Glutamatergic neuron (in vitro differentiated cells): ENCODE measurements at places on chromosomes 16 and 17.

DNA sequence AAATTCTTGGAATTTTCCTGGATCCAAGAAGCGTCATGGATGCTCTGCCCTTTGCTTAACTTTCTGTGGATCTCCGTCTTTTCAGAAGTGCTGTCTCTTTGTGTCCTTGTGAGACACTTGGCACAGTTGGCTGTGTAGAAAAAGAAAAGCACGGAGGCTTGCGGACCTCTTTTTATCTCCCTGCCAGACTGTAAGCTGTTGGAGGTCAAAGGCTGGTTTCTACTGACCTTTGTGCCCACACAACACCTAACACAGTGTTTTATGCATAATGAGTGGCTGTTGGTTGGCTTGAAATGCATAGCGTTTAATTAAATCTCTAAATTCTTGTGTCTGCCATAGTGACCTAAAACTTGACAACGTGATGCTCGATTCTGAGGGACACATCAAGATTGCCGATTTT, 75.7 kb upstream of the CACNG3 start:
- no peak for DNase-seq

- no peak for DNase-seq
Measured at GRCh38 chr17:1134634-1135324, 45.0 kb downstream of the ABR start.

DNA sequence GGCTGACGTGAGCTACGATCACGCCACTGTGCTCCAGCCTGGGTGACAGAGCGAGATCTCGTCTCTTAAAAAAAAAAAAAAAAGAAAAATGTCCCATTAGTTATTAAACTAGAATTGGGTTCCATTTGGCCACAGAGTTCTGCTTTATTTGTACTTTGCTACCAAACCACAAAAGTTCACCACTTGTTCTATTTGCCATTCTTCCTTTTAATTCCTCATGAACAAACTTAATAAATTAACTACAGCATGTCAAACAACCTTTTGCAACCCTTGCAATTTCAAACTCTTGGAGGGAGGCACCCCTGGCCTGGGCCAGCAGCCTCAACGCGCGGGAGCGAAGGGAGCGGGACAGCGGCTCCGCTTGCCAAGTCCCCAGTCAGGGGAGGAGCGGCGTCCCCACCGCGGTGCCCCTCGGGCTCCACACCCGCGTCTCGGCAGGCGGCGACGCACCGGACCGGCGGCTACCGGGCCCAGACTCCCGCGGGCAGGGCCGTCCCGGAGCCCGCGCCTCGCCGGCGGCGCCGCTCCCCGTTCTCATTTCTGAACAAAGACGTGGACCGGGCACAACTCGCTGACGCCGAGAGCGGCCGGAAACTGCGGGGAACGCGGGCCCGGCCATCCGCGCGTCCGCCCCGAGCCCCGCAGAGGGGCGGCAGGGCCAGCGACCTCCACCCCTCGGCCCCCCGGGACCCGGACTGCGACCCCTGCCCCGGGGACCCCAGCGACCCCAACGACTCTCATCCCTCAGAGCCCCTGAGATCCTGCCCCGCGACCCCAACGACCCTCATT, 775 bp downstream of the CYTH1 start:
- DNase-seq, result peak; percentile 70

- no peak for DNase-seq
Measured at GRCh38 chr17:31838636-31839225, 20.3 kb downstream of the COPRS start.

DNA sequence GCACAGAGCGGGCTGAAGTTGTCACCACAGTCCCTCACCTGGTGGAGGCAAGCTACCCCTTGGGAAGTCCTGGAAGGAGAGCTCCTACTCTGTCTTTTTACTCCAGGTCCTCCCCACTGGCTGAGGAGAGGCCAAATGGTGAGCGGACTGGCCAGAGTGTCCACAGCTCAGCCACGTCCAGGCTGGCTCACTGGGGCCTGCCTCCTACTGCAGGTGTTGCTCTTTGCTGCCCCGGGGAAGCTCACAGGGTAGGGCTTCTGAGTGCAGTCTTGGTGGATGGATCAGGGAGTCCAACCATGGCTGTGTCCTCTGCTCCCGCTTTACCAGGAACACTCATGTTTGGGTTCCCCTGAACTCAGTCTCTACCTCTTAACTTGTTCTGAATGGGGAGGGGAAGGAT, 2.7 kb downstream of the B9D1 start:
- DNase-seq, result no peak

GRCh38 chr17:17372856-17373520, 69.8 kb downstream of the NT5M start:
- DNase-seq, result peak; percentile 3

GRCh38 chr17:68344701-68345136, 53.4 kb downstream of the ARSG start:
- DNase-seq, result no peak

DNA sequence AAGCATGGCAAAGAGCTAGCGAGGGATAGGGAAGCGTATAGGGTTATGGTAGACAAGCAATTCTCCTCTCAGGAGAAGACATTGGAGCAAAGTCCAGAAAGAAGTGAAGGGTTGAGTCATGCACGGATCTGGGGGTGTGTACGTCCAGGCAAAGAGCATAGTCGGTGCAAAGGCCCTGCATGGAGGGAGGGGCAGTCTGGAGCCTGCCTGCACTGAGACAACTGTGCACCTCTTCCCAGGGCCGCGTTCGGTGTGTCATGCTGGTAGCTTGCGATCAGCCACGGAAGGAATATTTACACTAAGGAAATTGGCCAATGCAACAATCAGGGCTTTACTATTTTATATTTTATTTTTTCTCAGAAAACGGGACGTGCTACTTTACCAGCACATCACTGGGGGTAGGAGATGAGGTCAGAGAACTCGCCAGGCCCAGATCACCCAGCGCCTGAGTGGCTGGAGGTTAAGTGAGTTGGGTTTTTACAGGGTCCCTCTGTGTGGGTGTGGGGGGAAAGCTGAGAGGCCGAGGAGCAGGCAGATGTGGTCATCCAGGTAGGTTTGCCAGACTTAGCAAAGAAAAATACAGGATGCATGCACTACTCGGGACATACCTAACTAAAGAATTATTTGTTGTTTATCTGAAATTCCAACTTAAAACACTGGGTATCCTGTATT, 6.7 kb upstream of the B9D1 start:
- no peak for DNase-seq

DNA sequence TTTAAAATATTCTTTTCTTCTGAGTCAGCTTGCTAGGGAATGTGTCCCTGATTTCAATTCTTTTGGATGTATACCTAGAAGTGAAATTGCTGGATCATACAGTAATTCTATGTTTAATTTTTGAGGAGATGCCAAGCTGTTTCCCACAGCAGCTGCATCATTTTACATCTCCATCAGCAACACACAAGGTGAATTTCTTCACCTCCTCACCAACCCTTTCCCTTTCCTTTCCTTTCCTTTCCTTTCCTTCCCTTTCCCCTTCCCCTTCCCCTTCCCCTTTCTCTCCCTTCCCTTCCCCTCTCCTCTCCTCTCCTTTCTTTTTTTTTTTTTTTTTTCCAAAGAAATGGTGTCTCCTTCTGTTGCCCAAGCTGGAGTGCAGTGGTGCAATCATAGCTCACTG, 45.4 kb upstream of the BRD7 start:
- no peak for DNase-seq

DNA sequence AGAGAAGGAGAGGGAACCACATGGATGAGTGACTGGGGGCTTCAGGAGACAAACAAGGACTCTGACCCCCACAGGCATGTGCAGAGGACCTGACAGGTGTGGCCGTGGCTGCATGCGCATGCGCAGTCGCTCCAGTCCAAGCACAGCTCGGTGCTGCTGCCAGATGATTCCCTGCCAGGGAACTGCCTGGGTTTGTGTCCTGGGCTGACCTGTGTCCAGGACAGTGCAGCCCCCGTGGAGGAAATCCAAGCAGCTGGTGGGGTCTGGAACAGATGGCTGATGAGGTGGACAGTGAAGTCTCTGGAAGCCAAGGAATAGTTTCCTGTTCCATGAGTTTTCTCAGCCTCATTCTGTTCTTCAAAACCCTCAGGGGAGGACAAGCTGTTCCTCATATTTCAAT, 27.3 kb downstream of the LASP1 start:
- DNase-seq, result peak; percentile 40

DNA sequence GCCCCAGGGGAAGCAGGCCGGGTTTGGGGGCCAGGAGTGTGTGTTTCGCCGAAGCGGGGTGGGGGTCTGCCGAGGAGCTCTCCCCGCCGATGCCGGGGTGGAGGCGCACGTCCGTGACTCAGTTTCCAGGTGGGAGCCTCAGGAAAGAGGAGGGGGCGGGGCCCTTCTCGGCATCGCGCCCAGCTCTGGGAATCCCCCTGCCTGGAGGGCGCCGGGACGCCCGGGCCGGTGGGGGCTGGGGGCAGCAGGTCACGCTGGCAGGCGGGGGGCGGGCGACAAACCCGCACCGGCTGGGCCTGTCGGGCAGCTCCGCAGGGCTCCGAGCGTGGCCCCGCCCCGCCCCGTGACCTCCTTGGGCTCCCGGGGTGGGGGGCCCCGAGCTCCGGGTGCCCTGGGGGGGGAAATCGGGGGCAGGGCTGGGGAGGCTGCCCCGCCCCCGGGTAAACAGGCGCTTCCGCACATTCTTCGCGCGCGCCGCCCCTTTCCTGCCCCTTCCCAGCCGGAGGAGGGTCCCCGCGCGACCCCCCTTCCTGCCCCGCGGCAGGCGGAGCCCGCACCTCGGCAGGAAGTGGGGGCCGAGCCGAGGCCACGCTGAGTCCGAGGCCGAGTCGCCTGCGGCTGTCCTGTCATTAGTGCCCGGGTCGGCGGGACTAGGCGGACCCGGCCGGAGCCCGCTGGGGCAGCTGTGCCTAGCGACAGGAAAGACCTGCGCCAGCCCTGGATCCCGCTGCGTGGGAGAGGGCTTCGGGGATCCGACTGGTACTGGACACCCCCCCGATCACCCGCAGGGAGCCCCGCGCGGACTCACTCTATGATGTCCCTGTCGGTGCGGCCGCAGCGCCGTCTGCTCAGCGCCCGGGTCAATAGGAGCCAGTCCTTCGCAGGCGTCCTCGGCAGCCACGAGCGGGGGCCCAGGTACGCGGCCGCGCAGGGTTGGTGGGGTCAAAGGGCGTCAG, 9.3 kb downstream of the RIPOR1 start:
- DNase-seq, result peak; percentile 61

DNA sequence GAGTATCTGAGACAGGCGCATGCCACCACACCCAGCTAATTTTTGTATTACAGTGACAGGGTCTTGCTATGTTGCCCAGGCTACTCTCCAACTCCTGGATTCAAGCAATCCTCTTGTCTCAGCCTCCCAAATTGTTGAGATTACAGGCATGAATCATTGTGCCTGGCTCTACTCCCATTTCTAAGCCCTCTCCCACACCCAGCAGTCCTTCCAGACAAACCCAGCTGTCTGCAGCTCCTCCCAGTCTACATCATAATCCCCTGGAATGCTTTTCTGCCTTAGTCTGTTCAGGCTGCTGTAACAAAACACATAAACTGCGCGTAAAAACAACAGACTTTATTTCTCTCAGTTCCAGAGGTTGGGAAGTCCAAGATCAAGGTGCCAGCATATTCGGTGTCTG, 144.5 kb downstream of the GRIN2A start:
- no peak for DNase-seq

- no peak for DNase-seq
Measured at GRCh38 chr17:46013502-46014165, 14.6 kb downstream of the STH start.

- DNase-seq, result no peak
Measured at GRCh38 chr16:31020536-31020935, 10.1 kb upstream of the STX1B start.

- DNase-seq, result no peak
Measured at GRCh38 chr17:59234631-59235030, 14.3 kb downstream of the GDPD1 start.

DNA sequence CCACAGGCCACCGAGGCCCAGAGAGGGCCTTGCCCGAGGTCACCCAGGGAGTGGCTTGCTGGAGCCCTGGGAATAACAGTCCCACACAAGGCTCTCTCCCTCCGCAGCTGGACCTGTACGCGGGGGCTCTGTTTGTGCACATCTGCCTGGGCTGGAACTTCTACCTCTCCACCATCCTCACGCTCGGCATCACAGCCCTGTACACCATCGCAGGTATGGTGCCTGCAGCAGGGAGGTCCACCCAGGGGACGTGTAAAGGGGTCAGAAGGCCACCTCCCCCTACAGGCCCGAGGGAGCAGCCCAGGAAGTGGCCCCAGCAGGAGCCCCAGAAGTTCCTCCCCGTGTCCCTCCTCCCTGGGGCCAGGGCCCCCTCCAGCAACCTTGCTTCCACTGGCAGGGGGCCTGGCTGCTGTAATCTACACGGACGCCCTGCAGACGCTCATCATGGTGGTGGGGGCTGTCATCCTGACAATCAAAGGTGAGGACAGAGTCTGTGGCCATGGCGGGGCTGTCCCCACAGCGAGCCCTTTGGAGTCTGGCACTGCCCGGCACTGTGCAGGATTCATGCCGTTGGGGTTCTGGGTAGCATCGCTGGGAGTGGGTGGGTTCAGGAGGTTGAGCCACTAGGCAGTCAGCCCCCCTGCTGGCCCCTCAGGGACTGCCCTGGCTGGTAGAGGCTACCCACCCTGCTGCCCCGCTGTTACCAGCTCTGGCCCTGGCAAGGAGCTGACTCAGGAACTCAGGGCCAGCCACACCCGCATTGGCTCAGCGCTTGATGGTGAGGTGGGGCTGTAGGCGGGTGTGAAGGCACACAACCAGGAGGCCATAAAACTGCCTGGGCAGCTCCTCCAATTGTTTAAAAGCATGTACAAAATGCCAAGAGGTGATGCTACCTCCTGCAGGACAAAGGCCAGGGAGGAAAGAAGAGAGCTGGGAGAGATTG, 17.3 kb downstream of the SLC5A10 start:
- no peak for DNase-seq

DNA sequence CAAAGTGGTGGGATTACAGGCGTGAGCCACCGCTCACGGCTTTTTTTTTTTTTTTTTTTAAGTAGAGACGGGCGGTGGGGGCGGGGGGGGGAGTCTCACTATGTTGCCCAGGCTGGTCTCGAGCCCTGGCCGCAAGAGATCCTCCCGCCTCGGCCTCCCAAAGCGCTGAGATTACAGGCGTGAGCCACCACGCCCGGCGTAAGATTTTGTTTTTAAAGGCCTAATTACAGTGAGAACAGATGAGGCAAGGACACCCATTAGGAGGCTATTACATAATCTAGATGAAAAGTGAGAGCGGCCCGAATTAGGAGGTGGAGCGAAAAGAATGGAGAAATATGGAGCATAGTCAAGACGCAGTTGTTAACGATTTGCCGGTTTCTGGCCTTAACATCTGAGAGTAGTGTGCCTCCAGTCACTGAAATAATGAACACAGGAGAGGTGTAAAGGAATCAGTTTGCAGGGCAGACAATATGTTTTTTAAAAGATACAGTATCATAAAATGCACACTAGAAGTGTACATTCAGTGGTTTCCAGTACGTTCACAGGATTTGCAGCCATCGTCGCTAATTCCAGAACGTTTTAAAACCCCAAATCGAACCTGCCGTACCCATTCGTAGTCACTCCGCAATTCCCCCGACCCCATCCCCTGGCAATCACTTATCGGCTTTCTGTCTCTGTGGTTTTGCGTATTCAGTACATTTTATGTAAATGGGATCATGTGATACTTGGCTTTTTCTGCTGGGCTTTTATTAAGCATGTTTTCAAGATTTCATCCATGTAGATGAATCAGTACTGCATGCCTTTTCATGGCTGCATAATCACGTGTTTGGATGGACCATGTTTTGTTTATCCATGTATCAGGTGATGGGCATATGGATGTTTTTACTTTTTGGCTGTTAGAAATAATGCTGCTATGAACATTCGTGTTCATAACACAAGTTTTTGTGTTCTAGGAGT, 1.4 kb upstream of the SLX4 start:
- DNase-seq, result no peak

- no peak for DNase-seq
Measured at GRCh38 chr17:35094902-35095301, 24.8 kb downstream of the RAD51D start.

GRCh38 chr17:8700546-8700945, 44.1 kb downstream of the CCDC42 start:
- no peak for DNase-seq
